A549 treated with RU486 at 1 μM for 4 hours (cell line): ENCODE measurements at places on chromosomes 6 and 20. TPM values are rescaled to one million over a fixed set of nuclear protein-coding genes. Genes with fewer than 3 reads are reported as not detected.

RIPPLY2 gene
- 0.46 to 0.91 TPM (median 0.84 TPM) in 3 of 5 replicates, not detected in the others for total RNA-seq

SLA2 gene
- total RNA-seq: not detected in 5 replicates

MAPK13 gene
- 0.96 to 1.6 TPM (median 1.3 TPM) in 5 replicates for total RNA-seq

HSPA1L gene
- total RNA-seq: 1.2 to 1.5 TPM (median 1.2 TPM) in 5 replicates

KCNK16 gene
- not detected in 5 replicates for total RNA-seq

PTGIS gene
- total RNA-seq: 0.07 TPM in 2 of 5 replicates, not detected in the others
